ENCODE measurements at places on chromosomes 5 and 9.

DNA sequence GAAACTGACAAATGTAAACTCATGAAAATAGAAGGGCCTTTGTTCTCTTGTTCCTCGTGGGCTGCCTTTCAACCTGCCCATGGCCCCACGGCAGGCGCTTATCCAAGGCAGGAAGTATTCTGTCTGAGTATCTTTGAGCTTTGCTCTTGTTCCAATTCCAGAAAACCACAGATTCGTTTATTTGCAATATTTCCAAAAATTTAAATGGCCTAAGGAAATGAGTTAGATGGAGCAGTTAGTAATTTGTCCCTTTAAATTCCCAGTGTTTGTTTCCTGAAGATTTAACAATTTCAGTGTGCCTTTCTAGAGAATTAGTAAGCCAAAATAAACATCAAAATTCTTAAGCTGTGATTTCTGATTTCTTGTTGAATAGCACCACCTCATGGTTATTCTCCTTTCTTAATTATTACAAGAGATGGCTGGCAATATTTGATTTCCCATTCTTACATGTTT, 299.4 kb upstream of the RASA1 start:
- no peak for DNase-seq

GRCh38 chr9:36798350-36799065, 225.8 kb downstream of the MELK start:
- DNase-seq, result no peak

DNA sequence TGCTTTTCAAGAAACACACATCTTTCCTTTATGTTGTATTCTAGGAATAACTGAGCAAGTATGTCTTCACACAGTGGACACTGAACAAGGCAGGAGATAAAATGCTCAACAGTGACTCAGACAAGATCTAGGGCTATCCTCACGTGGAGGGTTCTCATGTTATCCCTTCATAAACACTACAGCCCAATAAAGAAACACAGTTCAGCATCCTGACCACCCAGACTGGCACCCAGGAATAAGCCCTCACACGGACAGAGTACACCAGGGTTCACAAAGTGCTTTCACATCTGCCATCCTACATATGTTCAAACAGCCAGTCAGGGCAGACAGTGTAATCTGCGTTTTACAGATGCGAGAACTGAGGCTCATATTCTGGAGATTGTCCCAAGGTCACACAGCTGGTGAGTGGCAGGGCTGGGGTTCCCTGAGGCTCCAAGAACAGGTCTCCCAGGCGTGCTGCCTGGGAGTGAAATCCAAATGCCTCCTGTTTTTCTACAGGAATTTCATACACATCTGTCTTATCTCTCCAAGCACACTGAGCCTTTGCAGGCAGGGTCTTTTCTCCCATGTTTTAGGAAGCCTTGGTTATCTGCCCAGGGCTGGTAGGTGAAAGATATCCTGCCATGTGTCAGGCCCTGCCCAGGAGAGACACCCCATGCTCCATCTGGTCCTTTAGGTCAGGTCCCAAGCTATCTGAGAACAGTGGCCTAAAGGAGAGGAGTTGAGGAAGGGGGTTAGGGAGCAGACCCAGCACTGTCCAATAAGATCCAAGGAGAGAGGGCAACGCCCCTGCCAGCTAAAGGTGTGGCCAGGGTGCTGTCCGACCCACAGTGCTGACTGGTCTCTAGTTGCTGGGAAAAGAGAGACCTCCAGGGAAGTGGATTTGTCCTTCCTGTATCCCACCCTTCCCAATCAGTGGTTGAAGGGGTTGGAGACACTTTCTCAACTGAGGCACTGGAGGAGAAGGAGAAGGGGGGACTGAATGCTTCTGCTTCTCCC, 47.9 kb upstream of the XPA start:
- no peak for DNase-seq

GRCh38 chr9:107190061-107190935, 92.8 kb upstream of the RAD23B start:
- no peak for DNase-seq

- no peak for DNase-seq
These were observed 125.1 kb upstream of the SARDH start for GRCh38 chr9:133863257-133863592.

- no peak for DNase-seq
These were observed 62.6 kb downstream of the WNK2 start for GRCh38 chr9:93246526-93246925.

GRCh38 chr9:75997206-75997605, 106.7 kb downstream of the PCSK5 start:
- DNase-seq, result no peak

GRCh38 chr5:9015260-9015936, 530.5 kb downstream of the SEMA5A start:
- no peak for DNase-seq

DNA sequence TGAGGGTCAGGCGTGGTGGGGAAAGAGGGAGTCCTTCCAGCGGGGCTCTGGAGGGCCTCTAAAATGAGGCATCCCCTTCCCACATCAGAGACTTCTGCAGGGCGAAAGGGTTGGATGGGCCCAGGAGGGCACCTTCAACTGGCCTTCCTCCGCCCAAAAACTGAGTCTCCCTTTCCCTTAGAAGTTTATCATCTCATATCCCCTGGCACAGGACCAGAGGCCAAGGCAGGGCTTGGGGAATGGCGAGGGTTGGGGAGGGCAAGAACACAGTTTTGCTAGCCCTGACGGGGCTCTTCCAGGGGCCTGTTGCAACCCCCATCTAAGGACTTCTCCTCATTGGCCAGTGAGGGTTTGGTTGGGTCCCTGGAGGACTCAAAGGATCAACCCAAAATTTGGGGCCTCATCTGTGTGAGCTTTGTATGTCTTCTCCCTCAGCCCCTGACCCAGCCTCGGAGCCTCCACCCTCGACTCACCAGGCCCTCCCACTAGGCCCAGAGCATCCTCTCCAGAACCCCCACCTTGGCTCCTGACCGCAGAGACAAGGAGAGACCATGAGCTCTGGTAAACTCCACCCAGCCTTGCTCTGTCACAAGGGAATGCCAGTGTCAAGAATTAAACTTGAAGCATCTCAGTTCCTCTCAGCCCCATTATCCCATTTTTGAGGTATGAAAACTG, 24.1 kb downstream of the AQP7 start:
- no peak for DNase-seq

DNA sequence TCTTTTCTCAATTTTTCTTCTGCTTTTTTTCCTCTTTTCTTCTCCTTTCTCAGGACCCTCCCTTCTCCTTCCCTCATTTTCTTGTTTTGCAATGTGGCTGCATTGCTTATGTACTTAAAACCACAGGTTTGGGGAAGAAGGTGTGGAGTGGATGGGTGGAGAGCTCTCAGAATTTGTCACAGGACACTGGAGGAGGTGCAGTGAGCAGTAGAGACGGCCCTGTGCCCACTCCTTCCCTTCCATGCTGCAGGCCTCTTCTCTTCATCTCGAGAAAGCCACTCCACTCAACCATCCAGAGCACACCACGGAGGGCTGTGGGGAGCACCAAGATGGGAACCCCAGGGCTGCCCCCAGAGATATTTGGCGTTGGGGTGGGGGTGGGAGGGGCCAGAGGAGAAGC, 92.3 kb downstream of the FSTL4 start:
- DNase-seq, result no peak

GRCh38 chr5:132426525-132427138, 57.1 kb downstream of the SLC22A5 start:
- peak; percentile 64 for DNase-seq

GRCh38 chr9:28073270-28073669, 500.0 kb upstream of the C9orf72 start:
- DNase-seq, result no peak

Measured in stimulated activated naive B cell treated with anti-CD40 and anti-IgM and Interleukin-4, amounts not matched to agents 10 μg/mL and 1 μg/mL and 100 μg/mL, for 72 hours (primary cell).